ENCODE measurements at places on chromosomes 11 and 22. TPM values are rescaled to one million over a fixed set of nuclear protein-coding genes. Genes with fewer than 3 reads are reported as not detected.
A peak's percentile ranks its signal among the peaks of the same experiment; 100 is the strongest.

DNA sequence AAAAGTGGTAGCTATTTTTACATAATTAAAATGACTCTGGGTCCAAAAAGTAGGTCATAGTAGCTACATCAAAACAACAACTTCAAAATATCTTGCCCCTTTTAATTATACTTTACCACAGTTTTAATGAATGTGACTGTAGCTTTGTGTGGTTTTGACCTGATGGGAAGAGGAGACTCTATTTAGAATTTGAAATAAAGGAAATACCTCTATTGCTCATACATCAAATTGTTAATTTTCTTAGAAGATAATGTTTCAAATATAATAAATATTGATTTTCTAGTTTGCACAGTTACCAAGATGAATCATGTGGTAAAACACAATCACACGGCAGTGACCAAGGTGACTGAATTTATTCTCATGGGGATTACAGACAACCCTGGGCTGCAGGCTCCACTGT, at the start of gene OR8K1:
TSS of gene OR8K1 (plus strand) at position 301 of the 400 bp plus-strand sequence. CDS start at position 301, 0 bp downstream.
- no peaks in the 10 kb centered on the region for H3K36me3 ChIP-seq
- no peak within 1 kb of the TSS for H3K4me3 ChIP-seq
- H3K27ac ChIP-seq, result no peak within 1 kb of the TSS
- no peaks in the 10 kb centered on the region for H3K4me1 ChIP-seq

GRCh38 chr11:57905439-57905838, 118.2 kb upstream of the OR9Q1 start:
- no peak overlapping the region for H3K27ac ChIP-seq
- no peak overlapping the region for H3K4me3 ChIP-seq
- DNase-seq, result no peak
- H3K4me1 ChIP-seq, result no peaks in the 10 kb centered on the region
- H3K36me3 ChIP-seq, result no peaks in the 10 kb centered on the region
- no peaks in the 10 kb centered on the region for H3K27me3 ChIP-seq

DNA sequence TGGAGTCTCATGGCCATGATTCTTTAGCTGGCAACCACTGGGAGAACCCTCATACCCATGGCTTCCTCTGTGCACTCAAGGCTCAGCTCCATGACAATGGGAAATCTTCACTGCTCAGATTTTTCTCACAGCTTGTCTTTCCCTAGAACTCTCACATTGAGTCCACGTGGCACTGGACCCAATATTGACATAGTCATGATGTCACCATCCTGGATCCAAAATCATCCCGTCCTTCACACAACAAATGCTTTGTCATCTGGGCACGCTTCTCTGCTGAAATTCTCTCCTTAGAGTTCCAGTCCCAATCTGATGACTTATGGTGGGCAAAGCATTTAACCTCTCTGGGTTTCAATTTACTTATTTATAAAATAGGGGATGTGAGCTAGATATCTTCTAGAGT, 37.7 kb upstream of the CD44 start:
- DNase-seq, result no peak
- no peaks in the 10 kb centered on the region for H3K27me3 ChIP-seq
- no peaks in the 10 kb centered on the region for H3K36me3 ChIP-seq
- no peak overlapping the region for H3K4me3 ChIP-seq
- no peak overlapping the region for H3K27ac ChIP-seq

DNA sequence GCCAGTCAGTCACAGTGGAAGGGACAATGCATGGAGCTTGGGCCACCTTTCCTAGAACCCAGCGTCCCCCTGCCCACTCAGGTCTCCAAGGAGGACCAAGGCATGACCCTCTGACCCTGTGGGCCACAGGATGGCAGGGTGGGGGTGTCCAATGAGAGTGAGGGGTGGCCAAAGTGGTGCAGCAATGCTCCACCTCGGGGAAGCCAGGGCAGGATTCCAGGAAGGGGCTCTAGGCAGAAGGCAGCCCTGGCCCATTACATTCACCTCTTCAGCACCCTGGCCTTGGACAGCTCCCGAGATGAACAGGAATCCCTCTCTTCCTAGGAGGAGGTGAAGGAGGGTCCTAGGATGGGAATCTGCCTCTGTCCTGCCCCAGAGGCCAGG, 597.5 kb downstream of the BRD1 start:
- no peak for DNase-seq
- no peaks in the 10 kb centered on the region for H3K27me3 ChIP-seq
- no peak overlapping the region for H3K27ac ChIP-seq
- no peaks in the 10 kb centered on the region for H3K4me1 ChIP-seq
- no peak overlapping the region for H3K4me3 ChIP-seq

DNA sequence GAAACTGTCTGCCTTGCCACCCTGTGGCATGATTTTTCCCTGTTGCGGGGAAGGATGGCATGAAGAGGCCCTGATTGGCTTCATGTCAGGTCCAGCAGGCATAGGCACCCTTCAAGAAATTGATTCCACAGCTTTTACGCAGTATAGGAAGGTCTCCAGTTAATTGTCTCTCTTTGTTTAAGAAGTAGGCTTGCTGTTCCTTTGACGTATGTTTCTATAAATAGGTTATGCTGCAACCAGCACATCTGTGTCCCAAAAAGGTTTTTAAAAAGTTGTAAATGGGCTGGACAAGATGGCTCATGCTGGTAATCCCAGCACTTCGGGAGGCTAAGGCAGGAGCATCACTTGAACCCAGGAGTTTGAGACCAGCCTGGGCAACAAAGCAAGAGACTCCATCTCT, 62.6 kb downstream of the CD6 start:
- no peaks in the 10 kb centered on the region for H3K27me3 ChIP-seq
- no peak for DNase-seq
- H3K4me3 ChIP-seq, result no peak overlapping the region
- no peaks in the 10 kb centered on the region for H3K36me3 ChIP-seq
- H3K4me1 ChIP-seq, result no peaks in the 10 kb centered on the region
- H3K27ac ChIP-seq, result no peak overlapping the region

GRCh38 chr11:22192642-22193347, at the start of gene ANO5:
Gene ANO5, plus strand, starts transcription at chr11:22193085. Its CDS starts 408 bp downstream, at chr11:22193493.
- H3K4me1 ChIP-seq, result peaks cover 6% of the 10 kb centered on the region
- peak within 1 kb of the TSS; percentile 47 for H3K27ac ChIP-seq
- H3K36me3 ChIP-seq, result no peaks in the 10 kb centered on the region

DNA sequence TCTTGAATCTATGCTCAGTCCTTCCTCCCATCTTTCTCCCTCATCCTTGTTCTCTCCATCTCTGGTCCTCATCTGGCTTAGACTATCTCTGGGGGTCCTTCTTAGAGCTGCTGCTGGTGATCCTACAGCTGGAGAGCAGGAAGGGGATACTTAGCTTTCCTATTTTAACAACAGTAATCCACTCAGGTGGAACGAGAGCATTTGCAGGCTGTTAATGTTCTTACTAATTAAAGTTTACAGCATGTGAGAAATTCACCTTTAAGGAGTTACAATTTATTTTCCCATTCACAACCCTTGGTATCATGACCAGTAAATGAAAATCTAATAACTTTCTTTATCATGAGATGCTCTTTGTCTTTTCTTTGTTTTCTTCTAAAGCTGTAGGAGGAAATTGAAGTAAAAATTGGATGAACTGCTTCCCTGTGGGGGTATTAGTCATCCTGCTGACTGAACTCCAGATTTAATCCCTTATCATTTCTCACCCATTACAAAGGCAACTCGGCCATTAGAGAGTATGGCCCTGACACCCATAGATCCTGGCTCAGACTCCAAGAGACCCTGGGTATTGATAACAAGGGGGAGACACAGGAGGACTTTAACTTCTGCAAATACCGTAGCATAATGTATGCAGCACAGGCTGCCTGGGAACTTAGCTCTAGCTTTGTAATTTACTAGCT, 37.6 kb upstream of the MTNR1B start:
- H3K4me3 ChIP-seq, result no peak overlapping the region
- H3K36me3 ChIP-seq, result no peaks in the 10 kb centered on the region

DNA sequence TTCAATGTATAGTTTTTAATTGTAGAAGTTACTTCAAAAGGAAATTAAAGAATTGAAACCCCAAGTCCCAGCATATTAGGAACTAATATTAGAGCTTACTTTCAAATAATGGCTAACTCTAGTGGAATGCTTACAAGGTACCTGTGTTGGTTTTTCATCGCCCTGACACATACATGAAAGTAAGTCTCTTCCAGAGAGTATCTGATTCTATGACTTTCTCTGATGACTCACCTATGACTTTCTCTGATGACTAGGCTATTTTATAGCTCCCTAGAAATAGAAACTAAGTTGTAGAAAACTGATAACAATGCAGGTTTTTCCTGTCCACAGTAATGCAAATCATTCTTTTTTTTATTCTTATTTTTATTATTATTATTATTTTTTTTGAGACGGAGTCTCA, 33.6 kb upstream of the MMP7 start:
- H3K4me3 ChIP-seq, result no peak overlapping the region
- no peaks in the 10 kb centered on the region for H3K27me3 ChIP-seq
- peak overlapping the region; percentile 23 for H3K27ac ChIP-seq
- H3K36me3 ChIP-seq, result no peaks in the 10 kb centered on the region
- no peak for DNase-seq

- no peaks in the 10 kb centered on the region for H3K4me1 ChIP-seq
- H3K27ac ChIP-seq, result no peak overlapping the region
- H3K27me3 ChIP-seq, result no peaks in the 10 kb centered on the region
- no peak for DNase-seq
- no peak overlapping the region for H3K4me3 ChIP-seq
- H3K36me3 ChIP-seq, result no peaks in the 10 kb centered on the region
These were observed 90.5 kb downstream of the BRD1 start for GRCh38 chr22:49737101-49737551.

DNA sequence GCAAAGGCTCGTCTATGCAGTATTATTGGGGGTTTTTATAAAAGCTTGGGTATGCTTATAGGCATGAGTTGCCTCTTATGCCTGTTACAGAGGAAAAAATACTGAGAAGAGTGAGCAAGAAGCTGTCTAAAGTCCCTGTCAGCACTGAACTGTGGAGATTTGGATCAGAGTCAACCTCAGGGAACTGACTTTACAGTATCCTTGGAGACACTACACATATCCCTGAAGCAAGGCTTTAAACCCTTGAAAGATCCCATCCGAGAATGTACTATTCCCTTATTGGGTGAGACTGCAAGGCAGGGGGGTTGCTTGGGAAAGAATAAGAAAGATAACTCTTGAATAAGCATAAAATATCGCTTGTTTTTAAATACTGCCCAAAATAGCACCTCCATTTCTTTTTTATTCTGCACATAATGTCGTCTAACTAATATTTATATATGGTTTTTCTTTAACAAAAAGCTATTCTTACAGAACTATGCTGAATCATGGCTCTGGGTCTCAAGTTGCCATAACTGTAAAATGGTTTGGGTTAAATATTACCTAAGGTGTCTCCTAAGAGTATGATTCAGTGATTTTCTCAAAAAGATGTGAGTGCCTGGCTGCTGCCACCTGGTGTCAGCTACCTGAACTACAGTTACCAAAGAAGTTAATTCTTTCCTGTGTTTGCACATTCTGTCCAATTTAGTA, 1062.8 kb downstream of the DLG2 start:
- no peak overlapping the region for H3K4me3 ChIP-seq
- H3K27me3 ChIP-seq, result no peaks in the 10 kb centered on the region
- DNase-seq, result peak; percentile 53
- no peaks in the 10 kb centered on the region for H3K4me1 ChIP-seq
- no peak overlapping the region for H3K27ac ChIP-seq

DNA sequence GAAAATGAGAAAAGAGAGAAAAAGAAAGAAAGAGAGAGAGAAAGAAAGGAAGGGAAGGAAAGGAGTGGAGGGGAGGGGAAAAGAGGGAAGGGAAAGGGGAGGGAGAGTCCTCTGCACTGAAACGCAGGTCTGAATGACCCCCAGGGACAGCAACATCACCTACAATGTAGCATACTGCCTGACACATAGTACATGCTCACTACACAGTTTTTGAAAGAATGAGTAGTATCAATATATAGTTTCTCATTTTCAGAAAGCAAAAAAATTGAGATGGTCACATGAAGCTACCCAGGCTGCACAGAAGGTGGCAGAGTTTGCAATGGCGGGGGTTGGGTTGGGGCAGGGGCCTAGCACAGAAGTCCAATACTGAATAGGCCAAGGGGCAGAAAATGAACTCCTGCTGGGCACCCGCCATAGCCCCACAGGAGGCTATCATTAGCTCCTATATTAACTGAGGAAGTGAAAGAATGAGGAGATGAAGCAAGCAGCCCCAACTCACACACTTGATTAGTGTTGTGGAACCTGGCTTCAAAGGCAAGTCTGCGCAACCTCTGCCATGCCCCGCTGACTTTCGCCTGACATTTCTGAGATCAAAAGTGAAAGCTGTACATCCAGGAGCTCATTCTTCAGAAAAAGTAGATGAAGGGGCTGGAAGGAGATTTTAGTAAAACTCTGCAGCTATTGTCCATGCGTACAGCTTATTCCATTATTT, 241.2 kb upstream of the SYN3 start:
- H3K36me3 ChIP-seq, result no peaks in the 10 kb centered on the region
- no peak overlapping the region for H3K4me3 ChIP-seq
- no peak overlapping the region for H3K27ac ChIP-seq
- DNase-seq, result no peak
- H3K27me3 ChIP-seq, result no peaks in the 10 kb centered on the region

DNA sequence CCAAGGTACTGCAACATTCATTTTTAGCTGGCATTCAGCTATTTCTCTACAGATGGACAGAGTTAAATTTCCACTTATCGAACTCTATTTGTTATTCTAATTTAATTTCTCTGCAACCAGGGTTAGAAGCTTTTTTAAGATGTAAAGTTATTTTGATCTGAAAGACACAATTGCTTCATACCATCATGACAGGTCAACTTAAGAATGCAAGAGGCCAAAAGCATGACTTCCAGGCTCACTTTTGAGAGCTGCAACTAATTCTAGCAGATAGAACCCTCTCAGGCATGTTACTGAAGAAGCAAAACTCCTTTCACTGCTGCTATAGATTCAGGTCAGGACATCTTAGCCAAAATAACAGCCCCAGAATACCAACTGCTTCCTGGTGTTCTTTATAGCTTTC, 86.5 kb upstream of the GALNT18 start:
- H3K4me3 ChIP-seq, result no peak overlapping the region
- no peak for DNase-seq
- no peaks in the 10 kb centered on the region for H3K36me3 ChIP-seq
- no peaks in the 10 kb centered on the region for H3K4me1 ChIP-seq

DNA sequence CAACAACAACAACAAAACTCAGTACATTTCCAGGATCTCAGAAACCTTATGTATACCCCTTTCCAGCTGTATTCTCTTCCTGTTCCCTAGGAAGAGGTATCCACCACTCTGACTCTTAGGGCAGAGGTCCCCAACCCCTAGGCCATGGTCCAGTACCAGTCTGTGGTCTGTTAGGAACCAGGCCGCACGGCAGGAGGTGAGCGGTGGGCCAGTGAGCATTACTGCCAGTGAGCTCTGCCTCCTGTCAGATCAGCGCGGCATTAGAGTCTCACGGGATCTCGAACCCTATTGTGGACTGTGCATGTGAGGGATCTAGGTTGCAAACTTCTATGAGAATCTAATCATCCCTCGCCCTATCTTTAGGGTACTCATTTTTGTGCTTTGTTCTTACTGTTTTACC, 43.9 kb upstream of the LMO1 start:
- DNase-seq, result no peak
- no peak overlapping the region for H3K27ac ChIP-seq
- no peaks in the 10 kb centered on the region for H3K36me3 ChIP-seq
- H3K27me3 ChIP-seq, result no peaks in the 10 kb centered on the region

- no peak overlapping the region for H3K27ac ChIP-seq
- no peaks in the 10 kb centered on the region for H3K36me3 ChIP-seq
- no peak for DNase-seq
- no peaks in the 10 kb centered on the region for H3K27me3 ChIP-seq
- no peak overlapping the region for H3K4me3 ChIP-seq
These were observed 8.6 kb downstream of the SC5D start for GRCh38 chr11:121300972-121301699.

Gene CTR9
- total RNA-seq, result 11.4 TPM

Gene KRTAP5-7
- total RNA-seq, result not detected

Gene CCDC15
- 0.87 TPM for total RNA-seq

Gene KRTAP5-1
- total RNA-seq, result not detected

Gene PGA4
- not detected for total RNA-seq

Gene GRAMD1B
- total RNA-seq, result 1.1 TPM

Gene PLAAT3
- total RNA-seq, result 15.2 TPM

Gene SCUBE2
- 33.7 TPM for total RNA-seq

Gene OR51E2
- 0.16 TPM for total RNA-seq
